Ovary (tissue), 10 donors: ENCODE measurements at places on chromosomes 5 and 9. TPM values are rescaled to one million over a fixed set of nuclear protein-coding genes. Genes with fewer than 3 reads are reported as not detected.
A peak's percentile ranks its signal among the peaks of the same experiment; 100 is the strongest.

IFNE gene
- not detected for total RNA-seq

GMCL2 gene
- not detected for total RNA-seq

PIP5K1B gene
- total RNA-seq, result 1.4 TPM

C5orf52 gene
- total RNA-seq, result not detected

ARSI gene
- total RNA-seq, result 1.3 TPM

GPR21 gene
- 2.4 TPM for total RNA-seq

CCNJL gene
- 4.3 TPM for total RNA-seq

DNA sequence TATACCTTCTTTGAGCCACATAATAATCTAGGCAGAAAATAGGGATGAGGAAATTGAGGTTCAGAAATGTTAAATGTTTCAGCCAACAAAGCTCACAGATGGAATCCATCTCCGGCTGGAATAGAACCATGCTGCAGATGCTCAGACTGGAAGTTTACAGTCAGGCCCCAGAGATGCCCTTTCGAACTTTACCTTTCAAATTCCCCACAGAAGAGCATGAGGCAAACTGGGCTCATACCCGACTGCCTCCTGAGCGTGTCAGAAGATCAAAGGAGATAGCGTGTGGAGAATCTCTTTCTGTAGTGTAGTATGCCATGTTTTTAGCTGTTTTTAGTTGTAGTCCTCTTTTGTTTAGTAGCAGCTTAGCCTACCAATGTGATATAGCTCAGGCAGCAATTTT lies 72.0 kb upstream of the DAP start:
- DNase-seq, result no peak

DNA sequence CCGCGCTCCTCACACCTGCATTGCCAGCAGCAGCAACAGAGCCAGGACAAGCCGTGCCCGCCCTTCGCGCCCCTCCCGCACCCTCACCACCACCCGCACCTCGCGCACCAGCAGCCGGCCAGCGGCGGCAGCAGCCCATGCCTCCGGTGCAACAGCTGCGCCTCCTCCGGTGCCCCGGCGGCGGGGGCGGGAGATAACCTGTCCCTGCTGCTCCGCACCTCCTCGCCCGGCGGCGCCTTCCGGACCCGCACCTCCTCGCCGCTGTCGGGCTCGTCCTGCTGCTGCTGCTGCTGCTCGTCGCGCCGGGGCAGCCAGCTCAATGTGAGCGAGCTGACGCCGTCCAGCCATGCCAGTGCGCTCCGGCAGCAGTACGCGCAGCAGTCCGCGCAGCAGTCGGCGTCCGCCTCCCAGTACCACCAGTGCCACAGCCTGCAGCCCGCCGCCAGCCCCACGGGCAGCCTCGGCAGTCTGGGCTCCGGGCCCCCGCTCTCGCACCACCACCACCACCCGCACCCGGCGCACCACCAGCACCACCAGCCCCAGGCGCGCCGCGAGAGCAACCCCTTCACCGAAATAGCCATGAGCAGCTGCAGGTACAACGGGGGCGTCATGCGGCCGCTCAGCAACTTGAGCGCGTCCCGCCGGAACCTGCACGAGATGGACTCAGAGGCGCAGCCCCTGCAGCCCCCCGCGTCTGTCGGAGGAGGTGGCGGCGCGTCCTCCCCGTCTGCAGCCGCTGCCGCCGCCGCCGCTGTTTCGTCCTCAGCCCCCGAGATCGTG lies 517 bp downstream of the KCNN2 start:
- DNase-seq, result peak; percentile 29

- DNase-seq, result no peak
Observed at GRCh38 chr9:37134166-37134565, 13.8 kb downstream of the ZCCHC7 start.

- no peak for DNase-seq
Observed at GRCh38 chr5:177984584-177985206, 11.3 kb downstream of the PROP1 start.

DNA sequence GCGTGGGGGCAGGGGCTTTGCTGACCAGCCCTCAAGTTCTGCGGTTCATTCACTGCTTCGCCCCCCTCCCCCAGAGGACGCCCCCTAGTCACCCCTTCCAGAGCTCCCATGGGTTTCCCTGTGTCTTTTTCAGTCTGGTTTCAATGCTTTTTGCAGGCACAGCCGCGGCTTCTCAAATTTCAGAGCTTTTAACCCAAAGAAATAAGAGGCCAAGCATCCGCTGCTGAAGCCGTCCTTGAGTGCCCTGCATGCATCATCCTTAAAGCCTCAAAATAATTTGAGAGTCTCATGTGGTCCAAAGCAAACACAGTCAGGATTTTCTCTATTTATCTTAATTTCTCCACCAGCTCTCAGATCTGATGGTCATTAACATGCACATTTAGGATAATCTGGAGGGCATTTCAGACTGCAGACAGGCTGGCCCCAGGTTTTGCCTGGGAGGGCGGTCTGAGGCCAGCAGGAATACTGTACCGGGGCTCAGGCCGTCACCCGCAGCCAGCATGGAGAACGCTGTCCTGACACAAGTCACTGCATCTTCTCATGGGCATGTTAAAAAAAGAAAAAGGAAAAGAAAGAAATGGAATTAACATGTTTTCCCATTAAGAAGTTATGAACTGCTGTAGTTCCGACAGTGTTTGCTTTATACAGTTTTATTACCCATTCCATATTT lies 420.8 kb upstream of the IRX4 start:
- DNase-seq, result no peak

GRCh38 chr5:101160002-101160401 lies 256.9 kb upstream of the ST8SIA4 start:
- DNase-seq, result no peak

- DNase-seq, result no peak
Observed at GRCh38 chr9:117434566-117434965, 19.7 kb upstream of the ASTN2 start.

DNA sequence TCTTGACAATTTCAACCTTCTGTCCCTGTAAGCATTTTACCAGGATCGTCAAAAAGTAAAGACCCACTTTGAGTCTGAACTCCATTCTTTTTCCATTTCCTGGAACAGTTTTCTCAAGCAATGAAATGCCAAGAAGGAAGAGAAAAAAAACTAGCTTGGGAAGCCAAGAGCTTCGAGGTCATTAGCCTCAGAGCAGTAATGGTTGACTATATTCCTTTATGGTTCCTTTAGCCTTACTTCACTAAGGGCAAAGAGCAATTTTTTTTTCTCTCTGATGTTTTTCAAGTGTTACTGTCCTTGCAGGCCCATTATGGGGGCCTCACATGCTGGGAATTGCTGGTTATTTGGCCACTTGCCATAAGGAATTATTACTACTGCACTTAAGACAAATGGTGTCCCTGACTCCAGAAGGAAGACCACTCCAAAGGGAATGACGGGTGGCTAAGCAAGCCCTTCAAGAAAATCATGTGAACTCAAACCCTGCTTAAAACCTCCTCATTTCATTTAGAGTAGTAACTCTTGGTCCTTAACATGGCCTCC lies 37.1 kb downstream of the BNC2 start:
- no peak for DNase-seq

DNA sequence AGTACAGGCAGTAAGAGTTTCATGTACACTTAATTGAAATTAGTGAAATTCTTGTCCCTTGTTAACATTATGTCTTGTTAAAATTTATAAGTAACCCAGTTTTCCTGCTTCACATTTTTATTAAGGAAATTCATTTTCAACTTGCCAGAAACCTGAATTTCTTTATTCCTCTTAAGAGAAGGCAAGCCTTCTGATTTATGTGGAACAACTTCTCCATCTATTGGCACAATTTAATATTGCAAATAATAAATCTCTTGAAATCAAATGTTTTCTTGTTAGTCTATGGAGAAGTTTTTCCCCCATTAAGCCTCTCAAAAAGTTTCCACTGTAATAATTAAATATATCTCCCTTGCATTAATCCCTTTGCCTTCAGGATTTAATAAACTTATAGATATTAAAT lies 33.8 kb upstream of the ACO1 start:
- DNase-seq, result no peak

DNA sequence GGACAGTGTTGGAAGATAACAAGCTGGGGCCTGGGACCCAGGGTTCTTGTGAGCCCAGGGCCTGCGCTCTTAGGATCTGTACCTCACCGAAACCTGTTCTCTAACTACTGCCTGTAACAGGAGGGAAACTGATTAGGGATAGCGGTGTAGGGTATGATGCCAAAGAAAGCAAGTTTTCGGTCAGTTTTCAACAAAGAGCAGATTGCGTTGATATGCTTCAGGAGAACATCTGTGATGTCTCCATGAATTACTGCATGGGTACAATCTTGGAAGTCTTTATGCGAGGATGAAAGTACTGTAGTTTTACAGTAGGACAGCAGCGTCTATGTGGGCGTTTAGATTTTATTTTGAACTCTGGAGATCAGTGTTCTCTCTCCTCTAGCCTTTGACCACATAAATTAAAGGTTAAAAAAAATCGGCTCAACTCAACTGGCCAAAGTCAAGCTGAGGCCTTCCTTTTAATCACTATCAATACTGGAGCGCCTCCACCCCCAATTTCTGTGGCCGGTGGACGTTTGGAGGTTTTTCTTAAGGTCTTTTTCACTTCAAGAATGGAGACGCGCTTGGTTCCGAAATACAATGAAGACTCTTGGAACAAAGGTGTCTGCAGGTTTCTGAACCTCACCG lies 3.0 kb downstream of the NFIL3 start:
- DNase-seq, result no peak

- DNase-seq, result no peak
Observed at GRCh38 chr9:114694146-114694545, 12.2 kb upstream of the TEX48 start.
